ENCODE measurements at places on chromosomes 1 and 21.

DNA sequence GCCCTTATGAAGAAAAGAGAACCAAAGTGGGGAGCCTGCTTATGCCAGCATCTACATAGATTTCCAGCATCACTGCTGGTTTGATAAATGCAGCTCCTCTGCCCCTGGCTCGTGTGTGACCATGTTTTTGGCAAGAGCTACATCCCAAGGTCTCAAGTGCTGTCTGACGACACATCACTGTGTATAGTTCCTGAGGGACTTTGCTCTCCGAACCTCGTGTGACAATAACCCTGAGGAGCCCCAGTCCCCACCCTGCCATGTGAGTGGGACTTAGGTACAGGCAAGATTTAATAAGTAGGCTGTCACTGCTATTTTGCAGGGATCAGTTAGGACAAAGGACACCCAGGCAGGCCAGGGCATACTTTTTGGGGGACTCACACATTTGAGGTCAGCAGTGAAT is 28.8 kb upstream of the RERE start:
- DNase-seq = no peak

DNA sequence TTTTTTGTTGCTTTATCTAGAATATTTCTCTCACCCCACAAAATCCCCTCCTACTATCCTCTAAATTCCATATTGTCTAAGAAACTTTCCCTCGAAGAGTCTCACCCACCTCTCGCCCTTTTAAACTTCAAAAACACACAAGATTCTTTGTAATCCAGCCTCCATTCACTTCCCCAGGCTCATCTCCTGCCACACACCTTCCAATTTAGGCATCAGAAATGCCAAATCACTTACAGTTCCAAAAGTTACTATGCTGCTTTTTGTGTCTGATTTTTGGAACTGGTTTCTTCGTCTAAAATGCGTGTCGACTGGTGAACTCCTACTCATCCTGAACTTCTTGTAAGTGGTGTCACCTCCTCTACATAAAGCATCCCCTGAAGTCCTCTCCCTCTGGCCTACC is 482.4 kb upstream of the CAMK1G start:
- no peak for DNase-seq

GRCh38 chr21:16194788-16195537 is 465.2 kb downstream of the USP25 start:
- no peak for DNase-seq

GRCh38 chr1:233375653-233376052 is 48.1 kb downstream of the MAP3K21 start:
- DNase-seq = no peak

DNA sequence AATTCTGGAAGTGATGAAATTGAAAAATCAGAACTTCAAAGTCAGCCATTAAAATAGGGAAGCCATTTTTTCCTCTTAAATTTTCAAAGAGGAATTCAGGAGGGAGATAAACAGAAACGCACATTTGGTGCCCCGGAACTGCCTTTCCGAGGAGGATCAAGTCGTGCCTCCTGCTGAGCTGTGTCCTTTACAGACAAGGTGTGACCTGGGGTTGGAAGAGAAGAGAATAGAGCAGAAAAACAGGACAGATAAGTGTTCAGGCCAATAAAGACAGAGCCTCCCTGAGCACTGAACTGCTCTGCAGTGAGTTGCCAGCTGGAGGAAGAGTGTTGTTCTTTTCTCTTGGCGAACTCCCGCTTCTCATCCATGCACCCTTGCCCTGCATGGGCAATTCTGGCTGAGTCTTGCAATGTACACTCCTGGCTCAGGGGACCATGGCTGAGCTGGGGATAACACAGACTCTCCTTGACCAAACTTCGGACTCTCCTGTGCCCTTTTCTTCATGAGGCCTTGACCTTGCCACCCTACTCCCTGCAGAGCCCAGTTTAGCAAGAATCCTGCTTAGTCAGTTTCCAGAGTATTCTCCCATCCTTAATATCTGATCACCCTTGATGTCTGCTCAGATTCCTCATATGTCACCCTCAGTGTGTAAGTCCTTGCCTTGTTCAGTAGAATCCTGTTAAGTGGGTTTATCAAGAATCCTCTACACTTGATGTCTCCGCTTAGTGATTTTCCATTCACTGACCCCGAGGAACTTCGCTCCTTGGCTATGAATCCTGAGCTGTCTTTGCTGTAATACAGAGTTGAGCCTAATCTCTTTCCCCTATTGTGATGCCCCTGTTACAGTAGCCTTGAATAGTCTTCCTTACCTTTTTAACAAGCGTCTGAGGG is 1.3 kb upstream of the MTARC1 start:
- DNase-seq = no peak

DNA sequence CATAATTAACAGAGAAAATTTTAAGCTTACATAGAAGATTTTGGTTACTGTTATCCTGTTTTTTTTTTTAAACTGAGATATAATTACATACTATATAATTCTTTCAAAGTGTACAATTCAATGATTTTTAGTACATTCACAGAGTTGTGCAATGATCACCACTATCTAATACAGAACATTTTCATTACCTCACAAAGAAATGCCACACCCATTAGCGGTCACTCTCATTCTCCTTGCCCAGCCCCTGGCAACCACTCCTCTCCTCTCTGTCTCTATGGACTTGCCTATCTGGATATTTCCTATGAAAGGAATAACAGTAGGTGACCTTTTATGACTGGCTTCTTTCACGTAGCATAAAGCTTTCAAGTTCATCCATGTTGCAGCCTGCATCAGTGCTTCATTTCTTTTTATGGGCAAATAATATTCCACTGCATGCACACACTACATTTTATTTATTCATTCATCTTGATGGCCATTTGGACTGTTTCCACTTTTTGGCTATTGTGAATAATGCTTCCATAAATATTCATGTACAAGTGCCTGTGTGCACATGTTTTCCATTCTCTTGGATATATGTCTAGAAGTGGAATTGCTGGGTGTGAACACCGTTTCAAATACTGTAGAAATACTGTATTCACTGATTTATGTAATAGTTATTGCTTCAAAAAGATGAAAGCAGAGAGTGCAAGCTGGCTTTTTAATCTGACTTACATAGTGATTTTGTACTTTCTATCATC is 26.5 kb downstream of the TAF5L start:
- DNase-seq = no peak

DNA sequence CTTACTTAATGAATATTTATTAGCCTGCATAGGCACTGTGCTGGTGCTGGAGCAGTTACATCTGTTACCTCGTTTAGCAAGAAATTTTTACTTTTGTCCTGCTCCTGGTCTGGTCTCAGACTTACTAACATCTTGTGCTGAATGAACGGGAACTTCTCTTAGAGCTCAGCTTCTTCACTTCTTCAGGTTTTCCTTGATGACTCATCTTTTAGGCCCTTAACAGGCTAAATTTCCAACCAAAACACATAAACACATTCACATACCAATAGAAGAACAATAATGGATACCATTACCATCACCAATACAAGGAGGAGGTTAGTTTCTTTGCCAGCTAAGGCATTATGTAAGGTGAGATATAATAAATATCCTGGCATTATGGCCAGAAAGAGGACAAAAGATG is 68.9 kb downstream of the IFI44 start:
- DNase-seq = no peak

GRCh38 chr1:89978755-89979154 is 16.2 kb upstream of the ZNF326 start:
- DNase-seq = no peak

DNA sequence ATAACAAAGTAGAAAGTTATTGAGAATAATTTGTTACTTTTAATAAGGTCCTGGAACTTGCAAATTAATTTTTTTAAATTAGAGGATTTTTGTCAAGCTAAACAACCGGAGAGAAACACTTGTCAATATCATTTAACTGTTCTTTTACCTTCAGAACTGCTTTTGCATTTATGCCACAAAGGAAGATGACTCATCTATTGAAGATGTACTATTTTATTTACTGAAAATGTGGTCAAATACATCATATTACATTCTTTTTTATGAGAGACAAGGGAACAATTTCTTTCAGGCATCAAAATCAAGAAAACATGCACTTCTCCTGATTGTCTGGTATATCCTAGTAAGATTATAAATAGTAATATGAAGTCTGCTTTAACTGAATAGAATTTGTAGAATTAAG is 558.2 kb upstream of the PRMT6 start:
- no peak for DNase-seq

- no peak for DNase-seq
Observed at GRCh38 chr1:45569962-45570581, 13.8 kb upstream of the NASP start.

GRCh38 chr1:219276049-219276738 is 102.5 kb downstream of the LYPLAL1 start:
- no peak for DNase-seq

Data from stimulated activated CD4-positive, alpha-beta T cell treated with anti-CD3 and anti-CD28 coated beads, TNF-alpha, amount 100 ng/mL, for 1 hour (primary cell).